ENCODE measurements at places on chromosomes 3 and 15.

DNA sequence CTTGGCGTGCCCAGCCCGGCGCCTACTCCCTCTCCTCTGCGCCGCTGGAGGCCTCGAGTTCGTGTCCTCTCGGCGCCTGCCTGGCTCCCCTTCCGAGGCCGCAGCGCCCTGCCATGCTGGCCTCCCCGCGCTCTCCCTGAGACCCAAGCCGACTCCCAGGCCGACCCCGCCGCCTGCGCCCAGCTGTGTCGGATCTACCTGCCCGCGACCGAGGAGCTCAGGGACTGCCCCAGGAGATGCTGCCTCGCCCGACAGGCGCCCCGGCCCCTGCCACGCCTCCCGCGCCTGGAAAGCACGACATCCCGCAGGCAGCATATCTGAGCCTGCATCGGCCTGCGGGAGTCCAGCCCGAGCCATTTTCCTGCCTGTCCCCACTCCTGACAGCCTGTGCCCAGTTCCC is 16.1 kb downstream of the PAQR9 start:
- no peak for DNase-seq

DNA sequence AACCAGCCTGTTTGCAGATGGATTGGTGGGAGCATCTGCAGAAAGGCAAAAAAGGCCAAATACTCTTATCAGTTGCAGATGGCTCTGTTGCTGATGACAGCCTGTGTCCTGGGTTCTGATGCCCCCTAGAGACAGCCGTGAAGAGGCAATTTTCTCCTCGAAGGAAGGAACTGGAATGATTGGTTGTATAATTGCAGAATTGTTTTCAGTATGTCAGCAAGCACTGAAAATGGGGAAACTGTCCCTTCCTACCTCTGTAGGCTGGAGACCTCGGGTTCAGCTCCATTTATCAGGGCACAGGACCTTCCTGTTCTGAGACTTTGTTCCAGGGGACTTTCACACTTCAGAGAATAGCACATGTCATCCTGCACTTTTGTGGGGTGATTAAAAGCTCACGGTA is 103.0 kb downstream of the PGPEP1L start:
- DNase-seq = peak; percentile 68

DNA sequence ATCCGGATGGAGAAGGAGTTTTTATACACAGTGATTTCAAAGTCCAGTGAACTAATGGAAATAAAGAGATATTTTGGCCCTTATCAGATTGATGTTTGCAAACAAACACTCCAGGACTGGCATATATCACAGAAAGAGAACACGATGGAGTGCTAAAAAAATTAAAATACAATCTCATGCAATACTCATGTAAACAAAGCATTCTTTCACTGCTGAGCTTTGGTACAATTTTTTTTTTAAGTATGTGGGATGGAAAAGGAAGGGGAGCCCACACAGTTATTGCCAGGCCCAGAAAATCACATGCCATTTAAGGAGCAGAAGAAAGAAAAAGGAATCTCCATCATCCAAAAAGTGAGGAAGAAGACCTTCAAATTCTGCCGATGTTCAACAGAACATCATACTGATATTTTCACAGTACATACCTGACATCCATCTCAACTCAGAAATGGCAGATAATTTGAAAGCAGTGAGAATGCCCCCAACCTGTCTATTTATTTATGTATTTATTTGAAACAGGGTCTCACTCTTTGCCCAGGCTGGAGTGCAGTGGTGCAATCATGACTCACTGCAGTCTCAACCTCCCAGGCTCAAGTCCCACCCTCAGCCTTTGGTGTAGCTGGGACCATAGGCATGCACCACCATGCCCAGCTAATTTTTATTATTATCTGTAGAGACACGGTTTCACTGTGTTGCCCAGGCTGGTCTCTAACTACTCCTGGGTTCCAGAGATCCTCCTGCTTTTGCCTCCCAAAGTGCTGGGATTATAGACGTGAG is 107.5 kb upstream of the SLC2A2 start:
- DNase-seq = no peak

DNA sequence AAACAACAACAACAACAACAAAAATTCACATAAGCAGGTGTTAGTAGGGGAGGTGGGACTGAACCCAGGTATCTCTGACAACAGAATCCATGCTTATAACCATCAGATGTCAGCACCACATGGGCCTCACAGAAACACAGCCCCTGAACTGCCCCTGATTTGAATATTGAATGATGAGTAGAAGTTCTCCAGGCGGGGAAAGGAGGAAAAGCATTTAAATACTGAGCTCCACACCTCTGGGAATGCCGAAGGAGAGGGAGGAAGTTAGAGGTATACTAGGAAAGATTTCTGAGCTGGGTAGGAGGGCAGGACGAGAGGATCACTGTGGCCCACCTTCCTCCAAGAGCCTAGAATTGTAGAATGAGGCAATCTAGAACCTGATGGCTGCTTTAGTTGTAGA is 31.9 kb upstream of the EIF4A2 start:
- no peak for DNase-seq

DNA sequence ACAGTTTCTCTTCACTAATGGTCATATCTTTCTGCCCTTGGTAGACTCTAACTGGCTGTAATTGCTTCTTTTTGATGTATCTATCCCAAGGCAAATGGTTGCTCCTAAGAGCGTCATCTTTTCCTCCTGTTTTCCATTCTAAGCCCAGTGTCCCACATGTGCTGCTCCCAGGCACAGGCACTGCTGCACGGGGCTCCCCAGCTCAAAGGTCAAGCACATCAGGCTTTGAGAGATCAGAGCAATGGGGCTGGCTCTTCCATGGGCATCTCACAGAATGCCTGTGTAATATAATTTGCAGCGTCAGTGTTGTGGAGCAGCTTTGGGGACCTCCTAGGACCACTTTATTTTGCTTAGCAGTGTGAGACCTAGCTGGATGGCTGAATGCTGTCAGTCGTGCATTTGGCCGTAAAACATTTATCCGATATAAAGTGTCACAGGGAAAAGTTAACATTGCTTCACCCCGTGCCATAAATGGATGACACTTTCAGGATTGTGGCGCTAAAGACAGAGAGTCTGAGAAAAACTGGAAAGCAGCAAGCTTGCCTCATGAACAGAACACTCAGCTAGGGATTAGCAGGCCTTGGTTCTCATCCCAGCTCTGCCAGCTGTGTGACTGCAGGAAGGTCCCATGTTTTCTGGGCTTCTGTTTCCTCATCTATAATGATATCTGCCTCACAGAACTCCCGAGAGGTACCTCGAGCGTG is 277.5 kb upstream of the TBL1XR1 start:
- DNase-seq = no peak

DNA sequence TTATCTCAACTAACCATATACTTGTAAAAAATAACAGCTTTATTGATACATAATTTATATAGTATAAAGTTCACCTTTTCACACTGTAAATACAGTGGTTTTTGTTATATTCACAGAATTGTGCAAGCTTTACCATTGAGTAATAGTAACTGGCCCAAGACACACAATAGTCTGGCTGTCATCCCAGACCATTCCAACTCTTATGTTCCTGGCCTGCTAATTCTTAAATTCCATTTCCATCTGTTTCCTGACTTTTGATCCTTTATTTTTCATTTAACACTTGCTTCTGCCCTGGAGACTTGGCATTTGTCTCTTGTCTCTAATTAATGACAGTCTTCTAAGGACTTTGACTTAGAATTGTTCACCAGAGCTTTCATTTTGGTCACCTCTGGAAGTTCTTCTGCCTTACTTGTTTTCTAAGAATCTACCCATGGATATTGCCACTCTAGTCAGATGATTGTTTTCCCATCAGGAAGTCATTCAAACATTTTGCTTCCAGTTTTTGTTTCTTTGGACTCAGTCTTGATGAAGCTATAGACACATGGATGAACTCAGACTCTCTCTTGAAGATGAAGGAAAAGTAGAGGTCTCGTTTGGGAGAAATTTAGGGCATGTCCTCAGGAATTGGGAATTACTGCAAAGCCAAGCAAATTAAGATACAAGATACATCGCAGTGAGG is 27.2 kb upstream of the PLSCR4 start:
- no peak for DNase-seq

DNA sequence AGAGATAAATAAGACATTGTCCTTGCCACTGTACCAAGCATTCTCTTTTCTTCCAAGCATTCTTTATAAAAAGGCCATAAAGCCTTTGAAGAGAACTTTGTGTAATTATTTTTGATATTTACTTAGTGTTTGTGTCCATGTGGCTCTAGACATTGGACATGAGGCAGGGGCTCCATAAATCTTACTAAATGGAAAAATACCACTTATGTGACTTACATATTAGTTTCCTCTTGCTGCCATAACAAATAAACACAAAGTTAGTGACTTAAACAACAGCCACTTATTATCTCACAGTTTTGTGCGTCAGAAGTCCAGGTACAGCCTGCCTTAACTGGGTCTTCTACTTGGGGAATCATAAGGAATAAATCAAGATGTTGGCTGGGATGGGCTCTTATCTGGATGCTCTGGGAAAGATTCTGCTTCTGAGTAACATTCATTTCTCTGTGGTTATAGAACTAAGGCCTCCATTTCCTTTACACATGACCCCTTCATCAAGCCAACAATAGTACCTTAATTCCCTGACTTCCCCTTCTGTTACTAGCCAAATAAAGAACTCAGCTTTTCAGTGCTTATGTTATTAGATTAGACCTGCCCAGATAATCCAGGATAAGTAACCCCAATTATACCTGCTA is 59.9 kb upstream of the COL8A1 start:
- DNase-seq = no peak

DNA sequence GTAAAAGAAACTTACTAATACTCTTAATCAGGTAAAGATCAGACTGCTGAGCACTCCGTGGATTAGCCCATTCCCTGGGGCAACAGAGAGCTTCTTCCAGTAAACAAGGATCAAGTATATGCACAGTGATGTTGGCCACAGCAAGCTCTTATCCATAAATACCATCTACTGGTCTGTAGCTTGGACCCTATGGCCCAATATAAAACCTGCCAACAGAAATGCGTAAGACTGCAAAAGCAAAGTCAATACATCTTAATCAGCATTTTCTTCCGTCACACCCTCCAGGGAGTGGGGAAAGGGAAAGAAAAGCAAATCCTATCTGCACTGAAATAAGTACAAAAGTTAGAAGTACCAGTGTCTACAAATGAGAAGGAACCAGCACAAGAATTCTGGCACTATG is 1082.1 kb downstream of the ZPLD1 start:
- DNase-seq = no peak

DNA sequence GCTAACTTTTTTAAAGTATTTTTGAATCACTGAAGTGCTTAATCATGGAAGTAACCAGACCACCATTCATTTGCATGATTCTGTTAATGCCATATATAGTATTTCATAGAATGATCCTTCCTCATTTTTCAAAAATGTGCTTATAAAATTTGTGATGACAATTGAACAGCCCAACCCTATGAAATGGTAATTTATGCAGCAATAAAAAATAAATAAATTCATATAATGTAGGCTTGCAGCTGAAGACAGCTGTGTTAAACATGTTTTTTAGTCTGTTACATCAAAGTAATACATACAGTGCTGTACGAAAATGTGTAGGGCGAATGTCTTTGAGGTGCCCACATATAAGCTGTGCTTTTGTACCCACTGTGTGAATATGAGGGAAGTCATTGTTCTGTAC is 131.7 kb downstream of the FILIP1L start:
- DNase-seq = no peak

DNA sequence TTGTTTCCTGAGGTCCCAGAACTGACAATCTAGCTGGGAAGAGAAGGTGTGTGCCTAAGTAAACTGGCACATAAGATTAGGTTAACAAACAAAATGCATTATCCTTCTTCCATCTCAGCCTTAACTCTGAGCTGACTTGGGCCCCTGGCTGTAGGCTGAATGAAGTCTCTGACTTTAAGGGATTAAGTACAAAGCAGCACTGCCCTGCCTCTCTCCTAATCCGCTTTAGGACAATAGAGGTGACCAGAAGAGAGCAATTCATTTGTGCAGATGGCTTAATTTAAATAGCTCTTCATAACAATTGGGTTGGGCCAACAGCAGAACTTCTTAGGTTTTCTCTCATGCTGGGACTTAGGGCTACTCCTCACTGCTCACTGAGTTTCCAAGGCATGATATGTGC is 181.6 kb upstream of the SOX14 start:
- DNase-seq = no peak

DNA sequence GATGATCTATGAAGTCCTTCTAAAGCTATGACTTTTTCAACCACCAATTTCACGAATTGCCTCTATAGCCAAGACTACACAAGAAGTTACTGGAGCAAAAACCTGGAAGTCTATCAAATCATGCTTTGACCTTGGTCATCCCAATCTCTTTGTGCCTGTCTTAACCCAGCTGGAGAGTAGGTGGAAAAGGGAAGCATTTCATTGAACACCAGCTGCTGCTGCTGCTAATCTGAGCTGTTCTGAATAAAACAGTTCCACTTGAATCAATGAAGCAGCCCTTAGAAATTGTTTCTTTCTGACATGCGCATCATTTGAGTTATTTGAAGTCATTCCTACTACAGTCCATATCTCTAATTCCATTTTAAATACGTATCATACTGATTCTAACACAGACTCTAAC is 7.3 kb upstream of the UBE3A start:
- DNase-seq = no peak

GRCh38 chr3:186974824-186975313 is 44.5 kb downstream of the ST6GAL1 start:
- no peak for DNase-seq

DNA sequence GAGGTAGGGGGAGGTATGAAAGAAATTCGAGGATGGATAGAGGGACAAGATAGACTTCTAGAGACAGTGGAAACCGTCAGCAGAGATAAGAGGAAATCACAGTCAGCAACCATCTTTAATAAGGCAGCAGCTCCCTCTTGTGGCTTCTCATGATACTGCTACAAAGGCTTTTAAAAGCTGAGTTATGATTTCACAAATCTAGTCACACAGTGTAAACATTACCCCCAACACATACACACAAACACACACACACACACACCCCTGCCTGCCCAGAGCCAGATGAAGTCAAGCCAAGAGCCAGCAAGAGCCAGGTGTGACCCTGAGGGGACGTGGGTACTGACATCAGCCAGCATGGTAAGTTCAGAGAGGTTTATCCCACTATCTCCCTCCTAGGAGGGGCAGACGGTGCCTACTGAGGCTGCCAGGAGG is 18.9 kb upstream of the TGM5 start:
- DNase-seq = no peak

DNA sequence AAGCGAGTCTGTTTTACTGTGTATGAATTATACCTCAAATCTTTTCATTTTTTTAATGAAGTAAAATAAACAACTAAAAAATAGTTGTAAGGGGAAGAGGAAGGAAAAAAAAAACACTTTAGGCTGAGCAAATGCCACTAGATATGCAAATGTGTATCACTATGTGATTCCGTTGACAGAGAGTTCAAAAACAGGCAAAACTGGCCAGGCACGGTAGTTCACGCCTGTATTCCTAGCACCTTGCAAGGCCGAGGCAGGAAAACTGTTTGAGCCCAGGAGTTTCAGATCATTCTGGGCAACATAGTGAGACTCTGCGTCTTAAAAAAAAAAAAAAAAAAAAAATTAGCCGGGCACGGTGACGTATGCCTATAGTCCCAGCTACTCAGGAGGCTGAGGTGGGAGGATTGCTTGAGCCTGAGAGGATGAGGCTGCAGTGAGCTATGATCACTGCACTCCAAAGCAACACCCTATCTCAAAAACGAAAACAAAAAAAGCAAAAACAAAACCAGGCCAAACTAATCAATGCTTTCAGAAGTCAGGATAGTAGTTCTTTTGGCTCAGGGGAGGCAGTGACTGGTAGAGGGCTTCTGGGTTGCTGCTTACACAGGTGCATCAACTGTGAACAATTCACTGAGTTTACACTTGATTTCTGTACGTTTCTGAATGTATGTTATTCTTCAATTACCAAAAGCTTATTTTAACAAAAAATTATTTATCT is 7.4 kb downstream of the PRC1 start:
- no peak for DNase-seq

Measured in SW 1271 (cell line).